ENCODE measurements at places on chromosomes 5 and 9. TPM values are rescaled to one million over a fixed set of nuclear protein-coding genes. Genes with fewer than 3 reads are reported as not detected.

The SPINK13 gene
- not detected for total RNA-seq

The IRGM gene
- 3.0 TPM for total RNA-seq

The GMCL2 gene
- total RNA-seq, result not detected

The IARS1 gene
- 138 TPM for total RNA-seq

The CHSY3 gene
- not detected for total RNA-seq

The CXXC5 gene
- 2.0 TPM for total RNA-seq
